ENCODE measurements at places on chromosomes 11 and 22.

- no peak for DNase-seq
These were observed 11.4 kb downstream of the IGSF9B start for GRCh38 chr11:133945087-133945974.

DNA sequence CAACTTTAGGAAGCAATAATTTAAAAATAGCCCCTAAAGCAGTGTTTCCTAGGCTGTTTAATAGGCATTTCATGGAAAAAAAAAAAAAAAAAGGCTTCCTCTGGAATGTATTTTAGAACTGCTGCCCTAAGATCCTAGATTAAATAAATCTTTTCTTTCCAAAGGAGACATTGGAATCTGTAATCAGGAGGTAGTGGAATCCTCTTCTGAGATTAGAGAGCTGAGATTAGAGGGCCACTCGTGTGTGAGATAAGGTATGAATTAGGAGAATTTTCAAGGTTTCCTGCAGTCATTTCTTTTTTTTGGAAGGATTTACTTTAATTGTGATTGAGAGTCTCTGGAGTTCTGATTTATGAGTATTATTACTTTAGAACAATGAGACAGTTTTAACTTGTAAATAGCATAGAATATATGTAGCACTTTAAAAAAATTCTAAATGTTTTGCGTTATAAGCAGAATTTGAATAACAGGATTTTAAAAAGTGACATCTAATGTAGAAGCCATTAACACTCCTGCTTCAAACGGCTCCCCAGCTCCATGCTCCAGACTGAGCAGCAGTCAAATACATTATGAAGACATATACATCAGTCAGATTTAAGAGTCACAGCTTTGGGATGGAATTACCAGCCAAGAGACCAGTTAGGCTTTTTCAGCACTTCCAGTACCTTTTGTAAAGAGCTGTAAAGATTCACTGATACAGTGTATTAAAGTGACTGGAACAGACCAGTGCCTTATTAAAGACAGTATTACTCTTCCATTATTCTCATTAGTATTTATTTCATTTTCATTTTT is 5.0 kb downstream of the EED start:
- no peak for DNase-seq

DNA sequence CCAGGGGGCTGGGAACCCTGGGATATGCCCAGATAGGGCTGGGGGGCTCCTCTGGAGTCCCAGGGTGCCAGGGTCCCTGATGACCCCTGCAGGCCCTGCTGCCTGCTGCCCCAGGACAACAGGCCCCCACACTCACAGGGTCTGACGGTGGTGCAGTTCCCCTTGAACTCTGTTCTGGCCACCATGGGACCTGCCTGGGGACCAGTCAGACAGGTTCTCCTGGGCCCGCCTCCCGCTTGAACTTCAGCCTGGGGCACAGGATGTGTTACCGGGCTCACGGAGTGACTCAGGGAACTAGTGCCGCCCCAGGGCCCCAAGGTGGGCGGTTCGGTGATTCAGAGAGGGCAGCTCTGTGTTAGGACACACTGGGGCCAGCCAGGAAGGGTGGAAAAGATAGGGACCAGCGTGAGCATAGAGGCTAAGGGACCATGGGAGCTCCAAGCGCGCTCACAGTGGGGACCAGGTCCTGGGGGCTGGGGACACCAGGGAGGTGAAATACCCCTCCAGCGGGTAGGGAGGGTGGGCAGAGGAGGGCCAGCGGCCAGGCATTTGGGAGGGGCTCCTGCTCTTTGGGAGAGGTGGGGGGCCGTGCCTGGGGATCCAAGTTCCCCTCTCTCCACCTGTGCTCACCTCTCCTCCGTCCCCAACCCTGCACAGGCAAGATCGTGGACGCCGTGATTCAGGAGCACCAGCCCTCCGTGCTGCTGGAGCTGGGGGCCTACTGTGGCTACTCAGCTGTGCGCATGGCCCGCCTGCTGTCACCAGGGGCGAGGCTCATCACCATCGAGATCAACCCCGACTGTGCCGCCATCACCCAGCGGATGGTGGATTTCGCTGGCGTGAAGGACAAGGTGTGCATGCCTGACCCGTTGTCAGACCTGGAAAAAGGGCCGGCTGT is 21.5 kb upstream of the TXNRD2 start:
- no peak for DNase-seq

GRCh38 chr22:50628543-50629134 is 687 bp upstream of the ARSA start:
- no peak for DNase-seq

DNA sequence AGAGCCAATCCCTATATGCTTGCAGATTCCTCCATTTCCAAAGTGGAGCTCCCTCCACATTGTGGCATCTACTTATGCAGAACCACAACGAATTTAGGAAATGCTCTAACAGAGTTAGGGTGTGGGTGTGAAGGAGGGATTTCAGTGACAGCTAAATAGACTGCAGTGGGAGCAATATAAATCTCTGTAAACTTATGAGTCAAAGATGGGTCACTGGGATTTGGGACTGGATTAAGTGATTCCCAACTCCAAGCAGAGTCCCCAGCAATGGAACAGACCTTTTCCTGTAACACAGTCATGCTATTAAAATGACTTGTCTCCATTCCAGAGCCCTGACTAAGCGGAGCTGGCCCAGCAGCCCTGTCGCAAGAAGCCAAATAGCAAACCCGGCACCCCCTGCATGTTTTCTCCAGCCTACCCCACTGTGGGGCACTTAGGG is 36.6 kb downstream of the RPL27A start:
- no peak for DNase-seq

- DNase-seq, result no peak
These were observed 70.6 kb upstream of the ZC3H12C start for GRCh38 chr11:110022548-110022947.

GRCh38 chr11:93564895-93565294 is 21.7 kb upstream of the SMCO4 start:
- DNase-seq, result no peak

DNA sequence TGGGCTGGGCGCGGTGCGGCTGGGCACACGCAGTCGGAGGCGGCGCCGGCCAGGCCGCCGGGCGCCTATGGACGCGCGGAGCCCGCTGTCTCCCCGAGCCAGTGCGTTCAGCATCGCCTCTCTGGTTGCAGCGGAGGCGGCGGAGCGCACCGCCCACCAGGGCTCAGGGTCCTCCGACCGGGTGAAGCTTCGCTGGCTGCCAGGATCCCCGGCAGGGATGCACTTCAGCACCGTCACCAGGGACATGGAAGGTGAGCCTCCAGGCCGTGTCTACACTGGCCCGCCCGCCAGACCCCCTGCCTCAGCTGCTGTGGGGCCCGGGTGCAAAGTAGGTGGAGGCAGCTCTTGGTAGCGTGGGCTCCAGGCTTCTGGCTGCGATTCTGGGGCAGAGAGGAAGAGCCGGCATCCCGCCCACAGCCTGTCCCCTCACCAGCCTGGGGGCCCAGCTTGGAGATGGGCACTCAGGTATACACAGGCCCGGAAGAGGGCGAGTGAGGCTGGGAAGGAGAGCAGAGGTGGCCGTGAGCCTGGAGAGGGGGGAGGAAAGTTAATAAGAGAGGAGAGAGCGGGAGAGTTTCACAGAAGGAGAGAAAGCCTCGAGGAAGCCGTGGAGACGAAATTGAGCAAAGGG is 1.0 kb upstream of the TBX1 start:
- no peak for DNase-seq

DNA sequence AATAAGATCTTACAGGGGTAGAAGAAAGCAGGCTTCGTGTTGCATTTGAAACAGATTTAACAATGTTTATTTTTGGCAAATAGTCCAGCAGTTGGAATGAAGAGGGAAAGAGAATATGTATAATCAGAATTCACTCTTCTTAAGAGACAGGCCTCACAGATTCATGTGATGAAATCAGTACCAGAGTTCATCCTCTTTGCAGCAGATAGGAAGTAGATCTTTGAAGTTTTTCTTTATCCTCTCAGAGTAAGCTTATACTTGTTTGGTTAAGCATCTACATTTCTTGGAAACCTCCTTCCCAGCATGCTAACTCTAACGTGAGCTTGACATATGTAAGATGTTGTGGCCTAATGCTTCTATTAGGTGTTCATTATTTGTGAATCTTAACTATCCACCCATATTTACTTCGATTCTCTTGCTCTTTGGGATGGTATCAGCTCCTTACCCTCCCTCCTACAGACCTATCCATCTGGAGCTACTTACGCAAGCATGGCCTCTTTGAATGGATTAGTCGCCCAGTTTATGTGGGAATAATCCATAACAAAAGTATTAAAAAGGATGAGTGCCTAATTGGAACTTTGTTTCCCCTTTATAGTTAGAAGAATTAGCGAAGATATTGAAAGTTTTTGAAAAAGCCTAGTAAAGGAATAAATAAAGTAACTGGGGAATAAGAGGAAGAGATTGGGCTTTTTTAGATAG is 80.1 kb downstream of the PRMT3 start:
- DNase-seq, result no peak

DNA sequence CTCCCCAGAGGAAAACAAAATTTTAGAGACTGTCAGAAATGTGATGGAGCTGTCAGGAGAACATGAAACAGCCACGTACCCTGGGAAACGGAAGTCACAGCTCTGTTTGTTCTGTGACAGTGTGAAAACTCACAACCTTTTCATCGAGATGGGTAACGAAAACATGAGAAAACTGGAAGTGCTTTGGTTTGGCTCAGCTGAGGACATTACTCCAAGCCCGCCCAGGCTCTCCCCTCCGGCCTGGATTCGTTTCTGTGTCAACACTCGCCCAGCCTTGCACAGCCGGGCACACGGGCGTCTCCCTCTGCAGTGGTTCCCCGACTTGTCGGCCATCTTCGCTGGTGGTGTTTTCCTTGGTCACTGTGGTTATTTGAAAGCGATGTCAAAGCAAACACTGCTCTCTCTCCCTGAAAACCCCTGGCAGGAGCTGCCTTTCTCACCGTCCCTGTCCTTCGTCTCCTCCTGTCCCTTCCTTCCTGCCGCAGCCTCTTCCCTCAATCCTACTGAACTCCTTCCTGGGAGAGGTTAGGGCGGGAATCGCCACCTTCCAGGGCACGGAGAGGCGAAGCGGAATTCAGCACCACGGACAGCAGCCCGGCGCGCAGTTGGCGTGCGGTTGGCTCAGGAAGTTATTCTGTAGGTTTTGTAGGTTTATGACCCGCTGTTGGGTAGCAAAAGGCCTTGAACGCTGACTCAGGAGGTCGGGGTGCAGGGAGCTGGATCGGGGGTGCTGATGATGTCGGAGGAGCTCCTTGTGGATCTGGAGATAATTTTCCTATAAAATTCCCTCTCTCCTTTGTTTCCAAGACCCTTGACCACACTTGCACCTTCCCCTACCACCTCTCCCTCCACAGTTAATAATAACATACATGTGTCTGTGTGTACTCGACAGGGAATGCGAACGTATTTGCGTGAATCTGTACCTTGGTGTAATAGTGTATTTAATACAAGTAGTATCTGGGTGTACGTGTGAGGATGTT is 13.1 kb upstream of the RPS19BP1 start:
- peak; percentile 57 for DNase-seq

- DNase-seq, result no peak
These were observed 21.6 kb upstream of the GDPD4 start for GRCh38 chr11:77322926-77323590.

DNA sequence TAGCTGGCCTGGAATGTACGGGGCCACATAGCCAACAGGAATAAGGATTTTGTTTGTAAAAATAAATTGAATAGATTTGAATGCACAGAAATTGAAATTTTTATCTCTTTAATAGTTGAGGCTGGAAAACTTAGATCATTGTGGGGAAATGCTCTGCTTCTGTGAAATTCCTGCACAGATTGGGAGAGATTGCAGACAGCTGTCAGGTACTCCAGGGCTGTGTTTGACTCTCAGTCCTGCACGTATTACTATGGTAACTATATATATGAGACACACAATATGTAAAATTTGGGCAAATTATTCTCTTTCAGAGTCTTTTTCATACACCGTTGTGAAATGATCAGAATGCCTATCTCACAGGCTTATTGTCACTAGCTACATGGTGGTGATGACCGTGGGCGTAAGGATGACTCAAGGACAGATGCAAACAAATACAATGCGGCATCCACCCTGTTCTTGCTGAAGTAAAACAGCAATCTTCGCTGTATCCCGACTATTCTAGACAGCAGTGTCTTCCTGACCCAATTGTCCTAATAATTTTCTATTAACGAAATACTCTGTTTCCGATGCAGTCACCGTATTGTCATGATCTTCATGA is 79.4 kb downstream of the ZC3H12C start:
- DNase-seq, result no peak

GRCh38 chr11:19957294-19957943 is 202.9 kb downstream of the DBX1 start:
- no peak for DNase-seq
